Aorta (tissue), 5 donors: ENCODE measurements at places on chromosomes 7 and 10. TPM values are rescaled to one million over a fixed set of nuclear protein-coding genes. Genes with fewer than 3 reads are reported as not detected.

DNA sequence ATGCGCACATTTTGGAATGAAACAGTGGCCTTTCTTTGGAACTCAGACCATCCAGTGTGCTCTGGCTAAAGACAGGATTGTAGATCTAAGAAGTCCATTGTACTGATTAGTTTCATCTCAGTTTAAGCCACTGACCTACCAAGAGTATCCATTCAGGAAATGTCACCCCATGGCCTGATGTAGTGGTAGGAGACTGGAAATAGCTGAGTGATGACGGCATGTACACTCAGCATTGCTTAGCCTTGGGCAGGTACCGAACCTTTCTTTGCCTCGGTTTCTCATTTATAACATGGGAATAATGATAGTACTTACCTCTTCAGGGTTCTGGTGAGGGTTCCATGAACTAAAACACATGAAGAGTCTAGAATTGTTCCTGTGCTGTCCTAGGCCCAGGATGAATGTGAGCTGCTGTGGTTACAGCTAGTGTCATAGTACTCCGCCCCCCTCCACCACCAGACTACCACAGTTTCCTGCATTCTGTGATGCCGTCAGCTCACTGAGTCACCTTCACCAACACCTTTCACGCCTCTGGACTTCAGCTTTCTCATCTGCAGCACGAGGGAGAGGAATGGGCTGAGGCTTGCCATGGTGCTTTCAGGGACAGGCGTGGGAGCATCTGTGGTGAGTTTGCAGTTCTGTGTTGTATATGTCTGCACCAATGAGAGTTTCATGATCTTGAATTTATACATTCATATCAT, 484.0 kb upstream of the GALNT17 start:
- no peaks in the 10 kb centered on the region for H3K36me3 ChIP-seq
- no peaks in the 10 kb centered on the region for H3K27me3 ChIP-seq
- no peak overlapping the region for H3K27ac ChIP-seq
- H3K4me3 ChIP-seq: no peak overlapping the region
- DNase-seq: no peak

DNA sequence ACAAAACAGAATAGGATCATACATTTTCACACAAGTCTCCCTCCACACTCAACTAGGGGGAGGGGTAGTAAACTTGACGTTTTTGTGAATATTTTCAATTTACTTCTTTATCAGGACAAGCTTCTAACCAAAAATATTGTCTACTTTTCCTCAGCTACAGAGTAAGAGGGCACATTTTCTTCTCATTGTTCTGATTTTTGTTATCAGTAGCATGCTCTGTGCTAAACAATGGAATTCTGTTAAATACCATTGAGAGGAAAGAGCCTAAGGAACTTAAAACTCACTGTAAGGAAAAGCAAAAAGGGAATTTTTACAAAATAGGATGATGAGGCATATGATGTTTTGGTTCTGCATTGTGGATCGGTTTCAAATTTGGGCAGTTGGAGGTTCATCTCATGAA, 41.2 kb downstream of the ANLN start:
- no peak overlapping the region for H3K4me3 ChIP-seq
- no peaks in the 10 kb centered on the region for H3K4me1 ChIP-seq
- no peak overlapping the region for H3K27ac ChIP-seq
- H3K27me3 ChIP-seq: no peaks in the 10 kb centered on the region
- no peak for DNase-seq
- no peaks in the 10 kb centered on the region for H3K36me3 ChIP-seq

The GPR22 gene
- total RNA-seq: not detected

The NKX2-3 gene
- not detected for total RNA-seq
